ENCODE measurements at places on chromosomes 2 and 18.

- no peak for DNase-seq
Measured at GRCh38 chr2:40321016-40321623, 130.8 kb downstream of the SLC8A1 start.

GRCh38 chr2:229340086-229340760 is 69.1 kb upstream of the PID1 start:
- no peak for DNase-seq

- no peak for DNase-seq
Measured at GRCh38 chr2:215982465-215982875, 30.9 kb downstream of the MREG start.

DNA sequence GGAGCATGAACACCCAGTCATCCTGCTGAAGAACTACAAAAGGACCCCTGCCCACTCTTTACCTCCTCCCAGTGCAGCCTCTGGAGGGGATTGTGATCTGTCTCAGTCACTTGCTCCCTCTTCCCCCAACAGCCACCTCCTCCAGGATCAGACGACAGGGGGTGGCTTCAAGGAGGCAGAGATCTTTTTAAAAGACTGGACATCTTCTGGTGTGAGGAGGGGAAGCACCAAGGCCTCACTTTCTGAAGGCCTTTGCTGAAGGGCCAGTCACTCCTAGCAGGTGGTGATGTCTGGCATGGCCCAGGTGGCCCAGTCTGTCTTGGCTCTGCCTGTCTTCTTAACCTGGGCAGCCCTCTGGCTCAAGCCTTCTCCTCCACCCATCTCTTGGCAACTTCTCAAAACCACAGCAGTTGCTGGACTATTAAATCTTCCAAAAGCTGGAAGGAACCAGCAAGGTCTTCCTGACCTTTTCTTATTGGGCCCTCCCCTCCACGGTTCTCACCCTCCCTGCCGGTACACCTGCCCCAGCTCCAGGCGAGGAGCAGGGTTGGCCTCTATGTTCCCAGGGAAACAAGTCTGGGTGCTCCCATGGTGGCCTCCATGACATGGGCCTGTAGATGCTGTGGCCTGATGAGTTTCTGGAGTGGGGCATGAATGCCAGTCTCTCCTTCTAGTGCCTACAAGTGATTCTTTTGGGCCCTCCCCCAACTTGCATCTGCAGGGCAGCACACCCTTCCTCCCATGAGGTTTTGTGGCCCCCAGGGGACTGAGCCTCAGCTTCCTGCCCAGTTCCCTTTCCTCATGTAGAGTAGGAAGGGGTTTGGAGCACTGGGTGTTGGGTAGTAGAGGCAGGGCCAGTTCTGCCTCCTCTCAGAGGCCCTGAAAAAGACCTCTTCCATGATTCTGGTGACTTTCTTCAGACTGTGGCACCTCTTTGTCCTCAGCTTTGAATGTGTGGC is 5.0 kb upstream of the ATP6V1B1 start:
- no peak for DNase-seq

DNA sequence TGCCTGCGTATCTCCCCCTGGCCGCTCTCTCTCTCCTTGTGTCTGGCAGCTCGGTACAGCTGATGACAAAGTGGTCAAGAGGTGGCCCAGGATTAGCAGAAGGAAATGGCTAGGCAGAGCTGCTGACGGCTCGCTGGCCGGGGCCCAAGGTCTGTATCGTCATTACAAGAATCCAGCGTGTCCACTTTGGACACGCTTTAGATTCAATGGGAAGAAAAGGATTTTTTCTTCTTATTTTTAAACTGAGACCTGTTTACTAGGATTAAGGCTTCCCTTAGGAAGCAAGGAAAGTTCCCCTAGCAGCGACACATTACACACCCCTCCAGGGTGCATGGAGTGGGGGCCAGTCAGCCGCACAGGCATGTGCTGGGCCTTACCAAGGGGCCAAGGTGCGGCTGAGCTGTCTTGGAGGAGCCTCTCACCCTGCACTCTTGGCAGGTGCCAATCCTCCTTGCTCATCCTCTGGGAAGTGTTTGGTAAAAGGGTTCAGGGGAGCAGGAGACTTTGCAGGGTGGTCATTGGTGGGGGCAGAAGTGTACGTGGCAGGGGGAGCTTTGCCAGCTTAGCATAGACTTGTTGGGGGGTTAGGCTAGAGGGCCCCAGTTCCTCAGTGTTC is 76.8 kb downstream of the POLR1A start:
- no peak for DNase-seq

GRCh38 chr2:54611830-54612545 is 111.5 kb upstream of the EML6 start:
- DNase-seq, result no peak

GRCh38 chr18:48675912-48676311 is 137.1 kb downstream of the CTIF start:
- no peak for DNase-seq

- DNase-seq, result no peak
Measured at GRCh38 chr2:131521961-131522781, 5.5 kb upstream of the CCDC74A start.

DNA sequence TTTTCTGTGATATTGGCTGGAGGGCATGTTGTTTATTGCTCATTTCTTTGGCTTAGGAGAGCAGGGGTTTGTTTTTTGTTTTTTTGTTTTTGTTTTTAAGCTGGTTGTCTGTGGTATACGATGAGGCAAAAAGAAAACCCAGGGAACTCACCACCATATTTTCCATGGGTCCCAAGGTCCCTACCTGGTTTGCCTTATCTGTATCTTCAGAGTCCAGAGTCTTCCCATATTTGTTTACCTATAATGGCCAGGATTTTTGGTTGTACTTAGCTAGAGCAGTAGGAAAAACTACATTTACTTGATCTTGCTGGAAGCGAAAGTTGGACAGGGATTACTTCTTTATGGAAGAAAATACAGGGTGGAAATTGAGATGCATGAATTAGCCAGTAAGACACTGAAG is 9.5 kb downstream of the LCLAT1 start:
- no peak for DNase-seq

GRCh38 chr18:79917853-79918614 is 33.4 kb downstream of the SLC66A2 start:
- no peak for DNase-seq

DNA sequence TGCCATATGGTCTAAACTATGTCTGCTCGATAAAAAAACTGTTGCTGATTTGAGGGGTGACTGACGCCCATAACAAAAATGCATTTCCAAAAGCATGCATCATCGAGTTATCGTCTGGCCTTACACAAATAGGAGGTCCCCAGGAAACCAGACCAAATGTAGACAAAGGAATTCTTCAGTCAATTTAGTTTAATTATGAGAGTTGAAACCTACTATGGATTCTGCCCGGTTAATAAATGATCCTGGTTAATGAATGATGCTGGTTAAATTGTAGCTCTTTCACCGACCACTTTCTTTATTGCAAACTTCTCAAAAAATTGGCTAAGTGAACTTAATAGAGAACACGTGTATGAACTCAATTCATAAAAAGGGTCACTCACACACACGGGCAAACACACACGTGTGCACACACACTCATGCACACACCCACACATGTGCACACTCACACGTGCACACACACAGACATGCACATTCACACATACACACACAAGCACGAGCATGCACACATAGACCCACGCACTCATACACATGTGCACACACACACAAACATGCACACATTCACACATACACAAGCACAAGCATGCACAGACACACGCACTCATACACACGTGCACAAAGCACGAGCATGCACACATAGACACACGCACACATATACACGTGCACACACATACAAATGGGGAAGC is 59.0 kb upstream of the SALL3 start:
- DNase-seq, result no peak

DNA sequence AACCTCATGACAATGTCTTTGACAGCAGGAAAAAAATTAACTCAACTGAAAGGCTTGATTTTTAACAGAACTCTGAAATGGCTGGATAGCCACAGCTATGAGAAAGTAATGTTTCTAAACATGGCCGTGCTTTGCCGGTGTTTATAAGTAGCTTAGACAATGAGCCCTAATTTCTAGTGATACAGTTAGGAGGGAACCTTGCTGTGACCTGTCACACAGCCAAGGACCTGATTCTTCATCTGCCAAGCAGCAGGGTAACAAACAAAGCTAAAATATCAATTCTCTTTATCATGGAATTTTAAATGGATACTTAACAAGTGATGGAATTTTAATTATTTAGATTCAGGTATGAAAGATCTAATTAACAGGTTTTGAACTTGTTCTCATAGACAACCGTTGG is 24.3 kb upstream of the DYNC2LI1 start:
- no peak for DNase-seq

GRCh38 chr2:60337142-60337497 is 216.3 kb downstream of the BCL11A start:
- no peak for DNase-seq

DNA sequence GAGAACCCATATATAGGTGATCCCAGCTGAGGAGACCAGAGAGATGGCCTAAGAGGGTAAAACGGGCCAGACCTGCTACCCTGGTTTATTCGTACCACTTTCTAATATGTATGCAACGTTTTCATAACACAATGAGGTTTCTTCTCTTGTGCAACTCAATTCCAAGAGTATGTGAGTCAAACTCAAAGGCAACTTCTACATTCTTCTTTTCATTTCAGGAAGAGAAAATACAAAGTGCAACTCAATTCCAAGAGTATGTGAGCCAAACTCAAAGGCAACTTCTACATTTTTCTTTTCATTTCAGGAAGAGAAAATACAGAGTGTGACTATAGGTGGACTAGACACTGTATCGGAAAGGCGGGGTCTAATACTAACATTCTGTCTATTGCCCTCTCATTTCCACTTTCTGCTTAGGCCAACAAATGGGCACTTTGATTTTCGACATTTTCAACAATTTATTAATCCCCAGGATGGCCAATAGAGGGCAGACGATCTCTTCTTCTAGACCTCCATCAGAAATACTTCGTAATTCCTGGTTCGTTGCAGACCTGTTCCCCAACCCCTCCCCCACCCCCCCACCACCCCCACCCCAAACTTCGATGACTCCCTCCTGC is 3.7 kb upstream of the CRIM1 start:
- DNase-seq, result no peak

GRCh38 chr2:28117104-28117596 is 226.6 kb downstream of the BABAM2 start:
- no peak for DNase-seq

DNA sequence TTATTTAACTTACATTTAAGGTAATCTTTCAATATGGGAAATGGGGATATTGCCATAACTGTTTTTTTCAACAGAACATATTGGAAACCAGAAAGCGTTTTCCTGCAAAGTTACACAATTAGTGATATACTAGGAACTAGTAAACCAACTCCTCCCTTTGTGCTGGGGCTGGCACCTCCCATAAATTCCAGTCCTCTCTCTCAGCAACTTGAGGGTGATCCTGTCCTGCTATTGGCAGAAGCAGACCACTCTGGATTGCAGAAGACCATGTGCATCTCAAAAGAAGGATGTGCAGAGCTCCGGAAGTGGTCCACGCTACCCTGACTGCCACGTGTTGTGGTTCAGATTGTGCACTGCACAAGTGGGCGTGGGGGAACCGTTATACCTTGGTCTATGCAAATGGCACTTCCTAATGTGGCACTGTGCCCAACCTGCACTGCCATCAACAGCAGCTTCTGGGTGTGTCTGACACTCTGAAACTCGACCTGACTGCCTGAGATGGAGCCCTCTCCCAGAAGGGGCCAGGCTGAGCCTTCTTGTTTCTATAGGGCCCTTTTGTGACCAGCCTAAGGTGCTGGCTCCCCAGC is 219.2 kb downstream of the ZNF516 start:
- DNase-seq, result no peak

GRCh38 chr18:63951302-63951705 is 2.2 kb downstream of the HMSD start:
- no peak for DNase-seq

DNA sequence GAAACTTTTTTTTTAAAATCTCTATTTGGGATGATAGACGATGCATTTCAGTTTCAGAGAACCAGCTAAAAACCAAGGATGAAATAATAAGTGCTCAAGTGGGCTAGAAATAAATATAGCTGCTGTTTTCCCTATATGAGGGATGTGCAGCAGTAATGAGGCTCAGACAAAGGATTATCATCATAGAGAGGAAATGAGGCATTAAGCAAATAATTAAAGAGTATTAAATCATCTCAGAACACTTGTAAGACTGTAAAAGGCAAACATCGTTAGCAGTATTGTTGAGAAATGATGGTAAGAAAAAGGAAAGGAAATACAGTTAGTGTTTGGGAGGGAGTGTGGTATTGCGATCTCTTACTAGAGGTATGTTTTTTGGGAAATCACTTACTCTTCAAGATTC is 233.5 kb downstream of the TGIF1 start:
- no peak for DNase-seq

- DNase-seq, result no peak
Measured at GRCh38 chr2:127733816-127734537, 32.7 kb downstream of the SFT2D3 start.

DNA sequence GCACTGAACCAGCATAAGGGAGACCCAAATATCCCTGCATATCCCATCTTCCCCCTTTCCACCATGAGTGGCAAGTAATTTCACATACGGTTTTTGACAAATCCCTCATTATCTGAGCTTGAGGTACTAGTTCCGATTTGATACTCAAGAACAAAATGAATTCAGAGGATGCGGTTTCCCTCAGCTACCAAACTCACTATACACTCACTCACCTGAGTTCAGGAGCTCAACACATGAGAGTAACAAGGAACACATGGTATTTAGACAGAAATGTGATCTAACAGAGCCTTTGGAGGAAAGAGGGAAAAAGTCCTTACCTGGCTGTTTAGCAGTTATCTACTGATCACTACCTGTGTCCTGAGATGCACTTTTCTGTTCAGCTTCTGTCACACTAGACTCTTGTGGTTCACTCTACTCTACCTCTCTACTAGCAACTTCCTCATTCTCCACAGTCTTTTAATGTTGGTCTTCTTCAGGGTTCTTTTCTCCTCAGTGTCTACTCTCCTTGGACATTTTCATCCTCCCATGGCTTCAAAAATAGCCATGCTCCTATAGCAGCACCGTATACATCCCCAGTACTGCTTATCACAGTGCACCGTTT is 25.1 kb downstream of the ASXL2 start:
- DNase-seq, result peak; percentile 28

GRCh38 chr2:26363323-26363722 is 16.7 kb upstream of the ADGRF3 start:
- no peak for DNase-seq
